Stimulated activated CD8-positive, alpha-beta memory T cell treated with anti-CD3 and anti-CD28 coated beads, Interleukin-15, amount 100 ng/mL, for 48 hours (primary cell): ENCODE measurements at places on chromosomes 1 and 21.

DNA sequence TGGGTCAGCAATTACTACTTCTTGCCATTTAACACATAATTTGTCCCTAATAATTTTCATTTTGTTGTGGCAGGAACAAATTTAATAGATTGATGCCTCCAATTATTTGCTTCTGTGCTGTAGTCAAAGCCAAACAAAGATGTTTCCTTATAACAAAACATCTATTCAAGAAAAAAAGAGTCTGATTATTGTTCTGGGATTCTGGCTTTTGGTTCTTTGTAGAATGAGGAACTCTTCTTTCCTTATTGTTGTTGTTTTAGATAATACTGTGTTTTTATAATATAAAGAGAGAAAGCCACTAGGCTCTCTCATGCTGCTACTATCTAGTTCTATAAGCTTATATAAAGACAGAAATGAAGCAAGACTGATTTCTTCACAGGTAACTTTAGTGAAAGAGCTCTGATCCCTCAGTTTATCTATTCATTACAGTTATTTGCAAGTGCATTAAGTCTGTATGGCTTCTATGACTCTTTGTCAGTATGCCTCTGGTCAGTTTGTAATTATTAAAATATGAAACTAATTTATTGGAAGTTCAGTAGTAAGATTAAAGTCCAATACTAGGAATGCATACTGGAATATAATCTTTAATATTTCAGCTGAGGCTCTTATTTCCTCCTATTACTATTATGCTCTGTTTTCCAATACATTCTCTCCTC lies 37.4 kb downstream of the PRKACB start:
- DNase-seq = no peak

- no peak for DNase-seq
These were observed 18.4 kb downstream of the LORICRIN start for GRCh38 chr1:153277852-153278251.

- no peak for DNase-seq
These were observed 35.2 kb downstream of the SLC45A1 start for GRCh38 chr1:8352886-8353785.

GRCh38 chr1:107952989-107953388 lies 12.0 kb downstream of the VAV3 start:
- no peak for DNase-seq
